Activated T-helper 9 cell treated with anti-CD3 and anti-CD28 coated beads, Interleukin-2, amount 50 U/mL, for 16 hours (primary cell): ENCODE measurements at places on chromosomes 5 and 9.
A peak's percentile ranks its signal among the peaks of the same experiment; 100 is the strongest.

GRCh38 chr9:36572515-36573418 lies at the start of gene MELK:
TSS of gene MELK (plus strand) at chr9:36572895. CDS start at chr9:36581682, 8,787 bp downstream.
- DNase-seq = peak; percentile 77

GRCh38 chr5:42064821-42065220 lies 139.7 kb downstream of the FBXO4 start:
- no peak for DNase-seq

DNA sequence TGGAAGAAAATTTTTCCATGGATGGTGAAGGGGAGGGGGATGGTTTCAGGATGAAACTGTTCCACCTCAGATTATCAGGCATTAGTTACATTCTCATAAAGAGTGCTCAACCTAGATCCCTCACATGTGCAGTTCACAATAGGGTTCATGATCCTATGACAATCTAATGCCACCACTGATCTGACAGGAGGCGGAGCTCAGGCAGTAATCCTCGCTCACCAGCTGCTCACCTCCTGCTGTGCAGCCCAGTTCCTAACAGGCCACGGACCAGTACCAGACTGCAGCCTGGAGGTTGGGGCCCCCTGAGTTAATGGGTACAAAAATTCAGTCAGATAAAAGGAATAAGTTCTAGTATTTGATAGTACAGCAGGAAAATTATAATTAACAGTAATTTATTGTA lies 337.2 kb downstream of the NPR3 start:
- no peak for DNase-seq

GRCh38 chr5:65805089-65805488 lies 83.1 kb downstream of the NLN start:
- DNase-seq = no peak

DNA sequence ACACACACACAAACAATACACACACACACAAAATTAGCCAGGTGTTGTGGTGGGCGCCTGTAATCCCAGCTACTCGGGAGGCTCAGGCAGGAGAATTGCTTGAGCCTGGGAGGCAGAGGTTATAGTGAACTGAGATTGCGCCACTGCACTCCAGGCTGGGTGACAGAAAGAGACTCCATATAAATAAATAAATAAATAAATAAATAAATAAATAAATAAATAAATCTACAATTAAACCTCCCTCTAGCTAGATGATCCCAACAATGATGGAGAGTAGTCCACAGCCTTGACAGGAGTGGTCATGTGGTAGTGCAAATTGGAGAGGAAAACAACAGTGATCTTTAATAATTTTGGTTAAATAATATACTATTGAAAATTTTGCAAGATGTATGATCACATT lies 1739.0 kb upstream of the C9orf72 start:
- DNase-seq = no peak
